Stimulated activated CD8-positive, alpha-beta memory T cell treated with anti-CD3 and anti-CD28 coated beads, Interleukin-4, amount 100 ng/mL, for 4 hours (primary cell): ENCODE measurements at places on chromosomes 4 and X.

DNA sequence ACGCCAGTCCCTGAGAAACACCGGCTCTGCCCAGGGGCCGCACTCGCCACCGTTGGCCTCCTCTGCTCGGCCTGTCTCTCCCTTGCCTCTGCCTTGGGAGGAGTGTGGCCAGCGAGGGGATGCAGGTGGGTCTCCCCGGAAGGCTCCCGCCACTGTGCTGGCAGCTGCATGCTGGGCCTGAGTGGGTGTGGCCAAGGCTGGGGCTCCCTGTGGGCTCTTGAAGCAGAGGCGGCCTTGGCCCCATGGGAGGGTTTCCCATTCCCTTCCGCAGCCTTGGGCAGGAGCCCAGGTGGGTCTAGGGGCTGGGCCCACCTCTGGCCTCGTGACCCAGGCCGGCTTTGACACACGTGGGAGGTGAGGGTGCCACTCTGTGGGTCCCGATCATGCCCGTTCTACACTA is 19.1 kb downstream of the FGFRL1 start:
- DNase-seq, result no peak

GRCh38 chr4:154416190-154416547 is 75.4 kb downstream of the DCHS2 start:
- no peak for DNase-seq

- DNase-seq, result no peak
Observed at GRCh38 chrX:152817078-152817764, 13.3 kb downstream of the CETN2 start.

DNA sequence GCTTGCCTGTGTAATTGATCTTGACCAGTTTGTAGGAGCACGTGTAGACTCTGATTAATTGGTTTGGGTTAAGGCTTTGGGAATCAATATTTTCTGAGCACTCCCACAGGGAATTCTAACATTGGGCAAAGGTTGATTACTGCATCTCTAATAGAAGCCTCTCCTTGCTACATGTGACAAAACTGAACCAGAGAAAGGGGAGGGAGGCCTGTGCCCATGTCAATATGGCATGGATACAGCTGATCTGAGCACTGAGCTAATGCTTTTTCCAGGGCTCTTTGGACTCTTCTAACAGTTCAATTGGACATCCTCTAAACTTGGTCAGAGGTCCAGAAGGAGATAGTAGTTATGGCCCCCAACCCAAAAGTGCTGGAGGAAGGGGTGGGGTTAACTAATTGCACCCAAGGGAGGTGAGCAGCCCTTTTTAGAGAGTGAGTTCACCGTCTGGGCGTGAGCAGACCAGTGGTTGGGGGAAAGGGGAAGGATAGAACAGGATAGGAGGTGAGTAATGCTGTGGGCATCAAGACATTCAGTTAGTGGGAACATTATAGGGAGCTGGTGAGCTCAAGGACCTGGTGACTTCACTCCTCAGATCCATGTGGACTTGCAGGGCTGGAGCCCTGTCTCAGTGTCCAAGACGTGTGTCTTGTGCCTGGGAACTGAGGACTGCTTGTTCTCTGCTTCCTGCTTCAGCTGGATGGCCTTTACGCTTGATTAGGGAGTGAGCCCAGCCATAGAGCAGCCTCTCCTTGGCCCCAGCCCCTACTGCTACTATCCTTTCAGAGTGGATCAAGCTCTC is 22.8 kb downstream of the MSN start:
- DNase-seq, result no peak

DNA sequence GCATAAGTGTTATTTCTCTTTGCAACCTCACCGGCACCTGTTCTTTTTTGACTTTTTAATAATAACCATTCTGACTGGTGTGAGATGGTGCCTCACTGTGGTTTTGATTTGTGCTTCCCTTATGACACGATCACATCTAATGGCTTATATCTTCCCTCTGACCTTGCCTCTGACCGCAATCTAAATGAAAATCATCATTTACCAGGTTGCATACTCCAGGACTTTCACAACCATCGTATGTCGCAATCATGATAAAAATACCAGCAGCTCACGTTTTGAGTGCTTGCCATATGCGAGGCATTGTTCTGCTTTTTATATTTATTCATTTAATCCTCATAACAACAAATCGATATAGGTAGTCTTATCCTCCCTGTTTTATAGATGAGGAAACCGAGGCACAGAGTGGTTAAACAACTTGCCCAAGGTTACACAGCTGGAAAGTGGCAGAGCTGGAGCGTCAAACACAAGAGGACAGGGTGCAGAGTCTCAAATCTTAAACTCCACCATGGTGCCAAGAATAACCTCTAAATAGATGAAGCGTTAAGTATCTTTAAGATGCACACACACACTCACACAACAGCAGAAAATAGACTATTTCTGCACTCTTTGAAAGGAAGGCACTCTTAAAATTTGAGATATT is 102.2 kb downstream of the SEL1L3 start:
- no peak for DNase-seq

- no peak for DNase-seq
Observed at GRCh38 chr4:15006416-15007024, 4.2 kb downstream of the CPEB2 start.
